ENCODE measurements at places on chromosomes 5 and 9.

DNA sequence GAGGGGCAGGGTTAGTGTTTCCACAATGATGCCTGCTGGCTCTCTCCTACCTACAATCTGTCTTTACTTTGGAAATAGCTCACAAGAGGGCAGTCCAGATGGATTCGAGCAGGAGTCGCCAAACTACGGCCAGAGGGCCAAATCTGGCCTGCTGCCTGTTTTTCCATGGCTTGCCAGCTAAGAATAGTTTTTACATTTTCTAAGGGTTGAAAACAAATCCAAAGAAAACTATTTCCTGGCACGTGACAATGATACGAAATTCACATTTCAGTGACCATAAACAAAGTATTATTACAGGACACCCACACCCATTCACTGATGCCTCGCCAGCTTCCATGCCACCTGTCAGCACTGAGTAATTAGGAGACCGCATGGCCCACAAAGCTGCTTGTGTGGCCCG is 162.9 kb upstream of the WWC1 start:
- no peak for DNase-seq

DNA sequence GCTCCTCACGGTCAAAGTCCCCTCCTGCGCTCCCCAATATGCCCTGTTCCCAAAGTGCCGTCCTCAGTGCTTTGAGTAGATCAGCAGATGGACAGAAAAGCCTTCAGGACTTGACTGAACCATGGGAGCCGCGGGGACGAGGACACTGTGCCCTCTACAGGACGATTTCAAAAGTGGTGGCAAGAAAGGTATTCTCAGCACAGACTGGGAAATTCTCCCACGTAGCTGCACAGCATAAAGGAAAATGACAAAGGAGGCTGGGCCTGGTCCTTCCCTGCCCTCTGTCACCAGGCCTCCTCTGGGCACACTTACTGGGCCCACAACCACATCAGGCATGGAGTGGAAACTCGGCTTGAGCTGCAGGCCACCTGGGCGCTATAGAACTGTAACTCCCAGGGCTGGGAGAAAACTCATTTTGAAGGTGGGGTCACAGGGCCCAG is 16.7 kb upstream of the MTMR12 start:
- peak; percentile 75 for DNase-seq

GRCh38 chr5:172207511-172207910 is 13.5 kb downstream of the EFCAB9 start:
- DNase-seq = no peak

GRCh38 chr9:133754187-133754586 is 16.0 kb upstream of the SARDH start:
- peak; percentile 39 for DNase-seq

DNA sequence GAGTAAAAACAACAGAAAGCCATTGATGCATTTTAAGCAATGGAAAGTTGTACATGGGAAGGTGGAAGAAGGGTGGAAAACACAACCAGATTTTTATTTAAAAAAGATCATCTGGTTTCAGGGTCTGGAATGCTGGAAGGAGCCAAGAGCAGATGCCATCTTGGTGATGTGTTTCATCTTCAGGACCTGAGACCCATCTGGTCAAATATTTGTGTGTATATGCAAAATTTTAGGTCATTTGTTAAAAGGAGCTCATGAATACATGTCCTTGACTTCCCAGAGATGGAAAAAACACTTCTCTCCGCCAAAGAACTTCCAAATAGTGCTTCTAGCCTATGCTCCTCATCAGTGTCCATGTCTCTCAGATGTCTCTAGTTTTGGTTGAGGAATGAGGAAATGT is 110.6 kb upstream of the GDNF start:
- DNase-seq = no peak

DNA sequence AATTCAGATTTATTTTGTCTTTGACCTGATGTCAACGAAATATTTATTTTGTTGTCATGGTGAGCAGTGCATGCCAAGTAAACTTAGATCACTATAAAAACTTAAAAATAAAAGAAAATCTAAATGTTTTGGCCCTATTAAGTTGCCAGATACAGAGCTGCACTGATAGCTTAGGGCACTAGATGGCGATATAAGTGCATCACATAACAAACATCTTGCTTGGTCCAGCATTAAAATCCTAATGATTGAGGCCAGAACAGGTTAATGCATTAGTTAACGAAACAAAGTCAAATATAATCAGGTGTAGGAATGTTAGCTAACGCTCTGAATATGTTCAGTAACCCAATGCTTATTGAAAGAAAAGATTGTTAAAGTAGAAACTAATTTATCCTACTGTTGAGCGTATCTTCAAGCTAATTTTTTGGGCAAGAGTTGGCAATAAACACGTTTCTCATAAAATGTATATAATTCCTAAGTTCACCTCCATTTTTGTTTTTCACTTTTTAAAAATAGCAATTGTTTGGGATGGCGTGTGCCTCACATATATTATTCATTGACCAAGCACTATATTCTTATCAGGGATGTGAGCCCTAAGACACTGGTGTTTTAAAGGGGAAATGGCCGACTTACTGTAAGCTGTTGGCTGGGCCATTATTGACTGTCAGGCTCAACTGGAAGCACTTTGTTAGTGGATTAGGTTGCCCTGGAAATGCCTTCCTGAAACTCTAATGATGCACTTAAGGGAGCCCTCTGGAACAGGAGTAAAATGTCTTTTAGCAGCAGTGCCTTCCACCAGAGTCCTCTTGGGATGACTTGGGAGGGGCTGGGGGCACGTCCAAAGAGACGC is 33.3 kb downstream of the KCTD16 start:
- no peak for DNase-seq

- DNase-seq = no peak
These were observed 92.3 kb downstream of the CAAP1 start for GRCh38 chr9:26800322-26800721.
